Activated CD4-positive, alpha-beta memory T cell treated with anti-CD3 and anti-CD28 coated beads, Interleukin-2, amount 10 ng/mL, durations not matched to agents 7 days and 5 days (primary cell): ENCODE measurements at places on chromosomes 11 and 22.

- DNase-seq = no peak
Observed at GRCh38 chr11:21807350-21807749, 385.5 kb upstream of the ANO5 start.

GRCh38 chr22:46183733-46184132, 33.4 kb downstream of the PPARA start:
- DNase-seq = no peak

GRCh38 chr22:39252461-39253434, 8.0 kb upstream of the PDGFB start:
- no peak for DNase-seq

DNA sequence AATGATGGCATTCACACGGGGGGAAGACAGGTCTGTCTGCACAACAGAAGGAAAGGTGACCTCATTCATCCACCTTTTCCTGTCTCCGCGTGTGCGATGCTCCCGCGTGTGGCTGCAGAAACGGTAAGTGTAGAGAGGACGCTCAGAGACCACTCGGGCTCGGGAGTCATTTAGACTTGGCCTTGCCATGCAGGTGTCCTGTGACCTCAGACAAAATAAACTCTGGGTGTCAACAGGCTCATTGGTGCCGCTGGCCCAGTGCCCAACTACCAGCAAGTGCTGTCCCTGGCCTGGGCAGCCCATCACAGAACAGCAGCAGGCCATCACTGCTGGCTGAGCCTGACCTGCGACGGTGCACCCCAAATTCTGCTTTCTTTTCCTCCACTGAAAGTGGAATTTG, 48.1 kb upstream of the ARFGAP3 start:
- DNase-seq = no peak

DNA sequence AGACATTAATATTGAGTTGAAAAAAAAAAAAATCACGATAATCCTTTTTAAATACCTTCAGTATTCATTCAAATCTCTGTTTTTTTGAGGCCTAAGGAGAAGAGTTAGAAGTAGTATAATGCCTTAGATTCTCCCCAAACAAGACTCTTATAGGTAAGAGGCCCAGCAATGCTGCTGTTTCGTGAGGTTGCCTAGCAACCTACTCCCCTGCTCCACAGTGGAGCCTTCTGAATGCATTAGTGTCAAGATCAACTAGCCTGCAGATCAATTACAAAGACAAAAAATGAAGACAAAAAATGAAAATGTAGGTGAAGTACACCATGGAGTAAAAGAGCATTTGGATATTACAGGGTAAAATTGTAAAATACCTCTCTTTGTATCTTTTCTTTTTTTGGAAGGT, 229.8 kb upstream of the LUZP2 start:
- no peak for DNase-seq

DNA sequence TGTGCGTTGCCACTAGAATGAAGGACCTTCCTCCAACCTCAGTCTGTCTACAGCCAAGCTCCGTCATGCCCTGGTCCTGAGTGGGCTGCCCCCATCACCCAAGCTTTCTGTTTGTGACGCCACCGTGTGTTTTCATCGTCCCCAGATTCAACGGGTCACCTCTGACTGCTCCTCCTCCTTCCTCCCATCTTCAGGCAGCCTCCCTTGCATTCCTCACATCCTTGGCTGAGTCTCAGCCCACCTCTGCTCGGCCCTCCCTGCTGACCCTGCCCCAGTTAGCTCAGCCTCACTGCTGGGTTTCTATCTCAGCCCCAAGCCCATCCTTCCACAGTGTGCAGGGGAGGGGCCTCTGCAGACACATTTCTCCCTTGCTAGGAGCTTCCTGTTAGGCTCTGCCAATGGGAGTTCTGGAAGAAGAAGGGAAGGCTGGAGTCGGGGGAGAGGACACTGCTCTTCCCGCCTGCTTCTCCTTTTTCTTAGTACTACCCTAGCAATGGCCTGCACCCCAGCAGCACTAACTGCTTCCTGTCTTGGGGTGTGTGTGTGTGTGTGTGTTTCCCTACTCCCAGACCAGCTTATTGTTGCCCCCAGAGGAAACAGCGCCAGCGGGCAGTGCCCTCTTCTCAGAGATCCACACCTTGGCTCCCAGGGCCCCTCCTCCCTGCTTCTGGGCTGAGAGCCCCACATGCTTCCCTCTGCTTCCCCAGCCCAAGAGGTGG, 5.2 kb downstream of the IFT27 start:
- no peak for DNase-seq

GRCh38 chr11:64093233-64094039, 57.7 kb downstream of the FLRT1 start:
- DNase-seq = no peak

DNA sequence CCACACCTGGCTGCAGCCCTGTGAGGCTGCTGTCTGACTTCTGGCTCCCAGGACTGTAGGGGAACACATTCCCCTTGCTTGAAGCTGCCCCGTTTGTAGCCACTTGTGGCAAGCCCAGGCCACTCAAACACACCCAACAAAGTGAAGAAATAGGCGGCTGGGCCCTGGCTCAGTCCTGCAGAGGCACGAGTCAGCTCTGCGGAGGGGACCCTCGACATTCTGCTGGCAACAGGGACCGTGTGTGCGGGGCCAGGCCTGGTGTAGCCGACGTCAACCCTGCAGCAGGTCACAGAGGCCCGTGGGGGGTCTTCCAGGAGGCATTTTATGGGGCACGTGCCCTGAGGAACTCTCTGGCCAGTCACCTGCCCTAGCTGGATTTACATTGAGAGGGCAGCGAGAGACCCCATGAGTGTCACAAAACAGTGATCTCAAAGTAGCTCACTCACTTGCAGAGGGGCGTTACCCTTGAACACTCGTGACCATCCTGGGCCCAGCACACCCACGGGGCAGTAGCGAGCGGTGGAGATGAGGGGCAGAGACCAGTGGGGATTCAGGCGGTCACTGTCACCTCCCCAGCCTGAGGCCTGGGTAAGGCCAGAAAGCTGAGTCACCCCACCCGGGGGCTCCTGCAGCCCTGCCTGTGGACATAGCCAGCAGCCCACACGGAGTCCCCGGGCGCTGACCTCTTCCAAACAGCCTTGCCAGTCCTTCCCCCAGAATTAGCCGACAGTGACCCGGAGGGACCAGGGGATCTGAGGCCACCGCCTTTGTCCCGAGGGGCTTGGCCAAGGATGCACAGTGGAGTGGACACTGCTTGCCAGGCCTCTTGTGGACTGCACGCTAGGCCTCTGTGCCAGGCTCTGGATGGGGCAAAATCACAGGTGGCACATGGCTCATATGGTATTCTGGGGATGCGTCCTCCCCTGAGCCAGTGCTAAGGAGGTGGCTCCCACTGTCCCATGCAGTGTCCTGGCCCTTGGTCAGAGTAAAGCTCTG, 139.5 kb downstream of the CTTN start:
- DNase-seq = no peak

DNA sequence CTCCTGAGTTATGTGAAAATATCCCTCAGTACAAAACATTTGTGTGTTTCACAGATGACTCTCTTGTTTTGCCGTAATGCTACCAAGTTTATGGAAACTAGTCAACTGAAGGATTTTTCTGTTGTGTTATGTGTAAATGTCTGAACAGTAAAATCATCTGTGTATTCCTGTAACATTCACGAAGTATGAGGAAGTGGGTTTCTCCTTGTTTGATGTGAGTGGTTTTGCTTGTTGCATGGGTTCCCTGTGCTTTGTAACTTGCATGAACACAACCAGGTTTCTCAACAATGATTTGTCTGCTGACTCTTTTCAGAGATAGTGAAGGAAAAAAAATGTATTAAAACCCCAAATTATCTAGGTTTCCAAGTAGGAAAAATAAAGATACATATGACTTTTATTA, 138.1 kb downstream of the PGR start:
- DNase-seq = no peak

DNA sequence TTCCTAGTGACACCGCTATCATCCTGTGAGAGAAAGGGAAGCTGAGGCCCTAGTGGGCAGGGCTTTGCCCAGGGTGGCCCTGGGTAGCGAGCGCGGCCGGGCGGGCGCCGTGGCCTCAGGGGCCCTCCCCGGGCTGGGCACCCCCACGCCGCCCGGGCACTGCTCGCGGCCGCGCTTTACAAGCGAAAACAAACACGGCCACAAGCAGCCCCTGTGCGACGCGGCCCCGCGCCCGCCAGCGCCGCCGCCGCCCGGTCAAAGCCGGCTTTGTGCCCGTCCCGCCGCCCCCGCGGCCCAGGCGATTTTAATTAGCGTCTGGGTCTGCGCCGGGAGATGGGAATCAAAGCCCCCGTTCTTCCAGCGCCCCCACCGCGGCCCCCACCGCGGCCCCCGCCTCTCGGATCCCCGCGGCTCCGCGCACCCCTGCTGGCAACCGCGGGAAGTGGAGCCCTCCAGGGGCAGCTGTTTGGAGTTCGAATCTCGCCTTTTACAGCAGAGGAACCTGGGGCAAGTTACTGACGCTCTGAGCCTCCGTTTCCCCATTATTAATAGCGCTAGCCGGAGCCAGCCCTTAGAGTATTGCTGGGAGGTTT, 47.9 kb downstream of the CHRDL2 start:
- DNase-seq = no peak

GRCh38 chr11:66267039-66267378, 1.4 kb upstream of the RAB1B start:
- no peak for DNase-seq

DNA sequence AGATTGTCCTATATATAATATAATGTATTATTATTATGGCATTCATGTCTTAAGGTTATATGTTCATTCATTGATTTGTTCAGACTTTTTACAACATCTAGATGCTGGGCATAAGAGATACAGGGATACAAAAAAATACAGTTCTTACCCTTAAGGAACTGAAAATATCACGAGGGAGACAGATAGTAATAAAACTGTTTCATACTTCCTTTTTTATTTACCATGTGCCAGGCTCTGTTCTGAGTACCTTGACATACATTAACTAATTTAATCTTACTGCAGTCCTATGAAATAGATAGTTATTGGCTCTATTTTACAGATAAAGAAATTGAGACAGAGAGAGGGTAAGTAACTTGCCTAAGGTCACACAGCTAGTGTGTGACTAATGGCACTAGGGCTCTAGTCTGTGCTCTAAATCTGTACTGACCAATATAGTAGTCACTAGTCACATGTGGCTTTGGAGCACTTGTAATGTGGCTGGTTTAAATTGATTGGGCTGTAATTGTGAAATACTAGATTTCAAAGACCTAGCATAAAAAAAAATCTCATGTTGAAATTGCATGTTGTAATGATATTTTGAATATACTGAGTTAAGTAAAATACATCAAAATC, 21.3 kb downstream of the TRIM44 start:
- DNase-seq = no peak

- no peak for DNase-seq
Observed at GRCh38 chr11:17611503-17612220, 64.6 kb downstream of the OTOG start.

GRCh38 chr22:33274214-33275072, 216.3 kb upstream of the SYN3 start:
- DNase-seq = no peak

DNA sequence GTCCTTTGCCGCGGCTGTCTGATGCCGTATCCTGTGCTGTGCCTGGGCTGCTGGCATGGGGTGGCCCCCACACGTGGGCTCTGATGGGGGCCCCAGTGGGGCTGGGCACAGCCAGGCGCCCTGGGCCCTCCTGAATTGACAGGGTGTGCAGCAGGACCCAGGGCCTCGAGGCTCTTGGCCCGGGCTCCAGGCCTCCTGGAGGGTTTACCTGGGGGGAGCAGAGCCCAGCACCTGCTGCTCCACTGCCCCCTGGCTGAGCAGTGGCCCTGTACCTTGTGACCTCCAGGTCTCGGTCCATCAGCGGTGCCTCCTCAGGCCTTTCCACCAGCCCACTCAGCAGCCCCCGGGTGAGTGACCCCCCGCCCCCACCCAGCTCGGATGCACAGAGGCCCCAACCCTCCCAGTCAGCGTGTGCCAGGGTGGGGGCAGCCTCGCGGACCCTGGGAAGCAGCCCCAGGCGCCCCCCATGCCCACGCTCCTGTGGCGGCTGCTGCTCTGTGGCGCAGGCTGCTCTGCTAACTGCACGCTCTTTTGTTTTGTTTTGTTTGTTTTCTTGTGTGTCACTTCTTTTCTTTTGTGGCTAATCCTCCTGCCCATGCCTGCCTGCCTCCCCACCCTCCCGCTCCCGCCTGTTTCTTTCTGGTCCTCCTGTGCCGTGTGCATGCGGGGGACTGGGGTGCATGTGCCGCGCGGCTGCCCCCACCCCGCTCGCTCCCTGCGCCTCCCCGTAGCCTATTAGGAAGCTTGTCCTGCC, 36.9 kb downstream of the MOB2 start:
- DNase-seq = no peak

- DNase-seq = peak; percentile 9
Observed at GRCh38 chr22:27985323-27986275, 66.5 kb upstream of the PITPNB start.

DNA sequence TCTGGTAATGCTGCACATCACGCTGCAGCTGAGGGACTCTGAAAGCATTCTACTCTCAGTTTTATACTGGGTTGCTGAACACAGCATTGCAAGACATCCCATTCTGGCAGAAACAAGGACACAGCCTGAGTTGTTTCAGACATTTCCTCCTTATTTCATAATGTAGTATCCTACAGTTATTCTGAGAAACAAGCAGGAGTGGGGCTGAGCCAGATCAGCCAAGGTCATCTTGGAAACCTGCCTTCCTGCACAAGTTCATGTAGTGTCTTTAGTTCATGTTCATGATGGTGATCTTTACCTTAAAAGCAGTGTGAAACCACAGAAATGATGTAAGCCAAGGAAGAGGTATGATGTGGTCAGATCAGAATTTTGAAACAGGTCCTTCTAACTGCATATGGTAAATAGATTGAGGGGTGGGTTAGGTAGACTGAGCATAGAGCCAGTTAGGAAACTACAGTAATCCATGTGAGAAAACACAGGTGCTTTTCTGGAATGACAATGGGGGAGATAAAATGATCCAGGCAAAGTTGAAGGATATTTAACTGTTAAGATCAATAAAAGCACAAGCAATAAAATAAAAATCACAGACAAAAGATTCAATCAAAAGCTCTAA, 1686.8 kb downstream of the LRRC4C start:
- DNase-seq = no peak

GRCh38 chr11:113831314-113831713, 44.1 kb downstream of the USP28 start:
- no peak for DNase-seq

DNA sequence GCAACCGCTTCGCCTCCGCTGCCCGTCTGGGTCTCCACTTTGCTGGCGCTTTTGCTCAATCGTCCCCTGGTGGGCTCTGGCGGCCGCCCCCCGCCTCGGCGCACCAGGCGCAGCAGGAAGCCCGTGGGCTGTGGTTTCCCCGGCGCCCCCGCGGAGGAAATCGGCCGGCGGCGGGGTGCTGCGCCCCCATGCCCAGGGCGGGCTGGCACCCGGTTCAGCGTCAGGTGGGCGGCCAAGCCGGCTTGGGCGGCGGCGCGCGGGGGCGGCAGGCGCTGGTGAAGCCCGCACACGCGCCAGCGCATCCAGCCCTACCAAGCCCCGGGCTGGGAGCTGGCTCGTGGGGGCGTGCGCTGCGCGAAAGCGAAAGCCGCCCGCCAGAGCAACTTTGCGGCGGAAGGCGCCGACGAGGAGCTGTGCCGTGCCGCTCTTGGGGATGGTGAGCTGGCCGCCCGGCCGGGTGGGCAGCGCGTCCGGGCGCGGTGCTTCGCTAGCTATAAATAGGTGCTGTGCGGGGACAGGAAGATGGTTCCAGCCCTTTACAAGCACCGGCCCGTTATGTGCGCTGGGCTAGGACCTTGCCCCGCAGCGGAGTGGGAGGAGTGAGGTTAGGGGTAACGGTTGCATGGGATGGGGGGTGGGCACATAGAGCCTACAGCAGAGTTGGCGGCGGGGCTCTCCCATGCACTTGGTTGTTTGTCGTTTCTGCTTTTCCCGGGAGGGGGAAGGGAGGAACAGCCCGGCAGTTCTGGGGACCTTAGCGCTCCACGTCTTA, 25.0 kb upstream of the SUSD2 start:
- peak; percentile 78 for DNase-seq
